ENCODE measurements at places on chromosomes 4 and X. TPM values are rescaled to one million over a fixed set of nuclear protein-coding genes. Genes with fewer than 3 reads are reported as not detected.
A peak's percentile ranks its signal among the peaks of the same experiment; 100 is the strongest.

CLTRN gene
- total RNA-seq, result 0.32 TPM

OTC gene
- total RNA-seq, result not detected

GABRE gene
- not detected for total RNA-seq

NOX1 gene
- not detected for total RNA-seq

- H3K4me1 ChIP-seq, result no peaks in the 10 kb centered on the region
- peaks cover 4% of the 10 kb centered on the region for H3K36me3 ChIP-seq
- no peak overlapping the region for H3K27ac ChIP-seq
- H3K27me3 ChIP-seq, result no peaks in the 10 kb centered on the region
- H3K4me3 ChIP-seq, result no peak overlapping the region
Measured at GRCh38 chr4:106049490-106049889, 154.2 kb downstream of the NPNT start.

DNA sequence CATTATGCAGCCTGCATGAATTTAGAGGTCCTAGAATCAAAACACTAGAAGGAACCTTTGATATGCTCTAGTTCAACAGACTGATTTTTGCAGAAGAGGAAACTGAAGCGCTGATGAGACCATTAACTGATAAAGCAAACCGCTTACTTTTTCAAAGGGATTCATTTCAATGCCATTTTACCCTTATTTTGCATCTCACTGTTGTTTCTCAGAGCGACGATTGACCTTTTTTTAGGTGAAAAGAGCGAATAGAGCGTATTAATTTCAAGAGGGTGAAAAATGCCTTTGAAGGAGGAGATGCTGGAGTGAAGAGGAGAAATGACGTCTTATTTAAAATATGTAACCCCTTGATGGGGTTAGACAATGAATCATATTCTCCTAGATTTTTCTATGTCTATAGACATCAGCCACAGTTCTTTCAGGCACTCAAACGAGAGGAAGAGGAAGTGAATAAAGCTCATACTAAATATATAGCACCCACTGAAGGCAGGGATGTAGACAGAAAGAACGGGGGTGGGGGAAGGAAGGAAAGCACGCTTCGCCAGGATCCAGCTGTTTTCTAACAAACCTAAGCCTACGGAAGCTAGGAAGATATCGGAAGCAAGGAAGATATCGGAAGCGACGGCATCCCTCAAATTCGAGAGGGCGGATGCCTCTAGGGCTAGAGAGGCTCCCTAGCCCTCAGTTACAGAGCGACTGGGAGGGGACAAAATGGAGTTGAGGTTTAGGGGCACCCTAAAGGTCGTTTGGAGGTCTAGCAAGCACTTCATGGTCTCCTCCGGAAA is 848 bp downstream of the ACSL4 start:
- H3K27ac ChIP-seq, result peak overlapping the region; percentile 86
- H3K4me3 ChIP-seq, result peak overlapping the region; percentile 92
- H3K4me1 ChIP-seq, result peaks cover 4% of the 10 kb centered on the region
- DNase-seq, result peak; percentile 23
- no peaks in the 10 kb centered on the region for H3K36me3 ChIP-seq
- no peaks in the 10 kb centered on the region for H3K27me3 ChIP-seq

GYPA gene
- total RNA-seq, result not detected

GRCh38 chr4:110907801-110908313 is 285.0 kb upstream of the PITX2 start:
- H3K4me3 ChIP-seq, result no peak overlapping the region
- DNase-seq, result no peak
- no peaks in the 10 kb centered on the region for H3K36me3 ChIP-seq
- H3K4me1 ChIP-seq, result no peaks in the 10 kb centered on the region

SH3BP2 gene
- total RNA-seq, result 59.6 TPM

TBC1D1 gene
- total RNA-seq, result 66.8 TPM

DNA sequence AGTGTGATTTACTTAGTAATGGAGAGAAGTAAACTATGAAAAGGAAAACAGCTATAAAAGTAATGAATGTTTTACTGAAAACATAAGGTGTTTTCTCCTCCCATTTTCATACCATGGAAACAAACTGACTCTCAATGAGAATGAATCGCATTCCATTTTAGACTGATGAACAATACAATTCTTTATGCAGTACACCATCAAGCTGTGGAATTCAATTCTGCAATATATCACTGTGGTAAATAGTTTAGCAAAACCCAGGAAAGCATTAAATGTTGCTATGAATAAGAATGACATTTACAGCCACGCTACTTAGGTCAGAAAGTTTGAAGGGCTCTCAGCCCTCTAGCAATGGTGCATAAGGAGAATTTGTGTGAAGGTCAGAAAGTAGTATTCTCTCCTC is 7.4 kb downstream of the DCAF8L2 start:
- DNase-seq, result no peak
- no peak overlapping the region for H3K4me3 ChIP-seq
- H3K27me3 ChIP-seq, result no peaks in the 10 kb centered on the region
- no peaks in the 10 kb centered on the region for H3K36me3 ChIP-seq
- H3K27ac ChIP-seq, result no peak overlapping the region

- H3K27me3 ChIP-seq, result no peaks in the 10 kb centered on the region
- no peaks in the 10 kb centered on the region for H3K36me3 ChIP-seq
- DNase-seq, result no peak
- no peaks in the 10 kb centered on the region for H3K4me1 ChIP-seq
Measured at GRCh38 chr4:10353110-10353509, 104.1 kb downstream of the ZNF518B start.

DNA sequence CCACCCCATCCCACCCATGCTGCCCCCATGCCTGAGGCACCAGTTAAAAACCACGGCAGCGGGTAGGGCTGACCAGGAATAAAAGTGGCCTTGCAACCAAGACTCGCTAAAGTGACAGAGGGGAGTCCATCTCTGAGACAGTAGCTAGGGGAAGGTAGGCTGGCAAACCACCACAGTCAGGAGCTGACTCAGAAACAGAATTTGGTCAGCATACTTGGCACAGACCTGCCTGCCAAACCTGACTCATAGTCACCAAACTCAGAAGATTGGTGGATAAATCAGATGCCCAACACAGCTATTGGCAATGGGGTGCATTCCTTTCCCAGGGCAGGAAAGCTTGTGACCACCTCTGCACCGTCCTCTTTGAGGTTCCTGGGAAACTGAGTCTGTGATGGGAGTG is 193.8 kb downstream of the BCOR start:
- no peak overlapping the region for H3K27ac ChIP-seq
- DNase-seq, result no peak
- no peaks in the 10 kb centered on the region for H3K4me1 ChIP-seq

CT45A6 gene
- total RNA-seq, result not detected

GRCh38 chrX:38236901-38237615 is 16.4 kb upstream of the SRPX start:
- no peaks in the 10 kb centered on the region for H3K27me3 ChIP-seq
- H3K4me1 ChIP-seq, result no peaks in the 10 kb centered on the region
- no peak overlapping the region for H3K4me3 ChIP-seq
- no peaks in the 10 kb centered on the region for H3K36me3 ChIP-seq
- H3K27ac ChIP-seq, result no peak overlapping the region

FAM241A gene
- total RNA-seq, result 1.8 TPM

ENAM gene
- total RNA-seq, result not detected

GRCh38 chrX:133909888-133910287 is 75.5 kb downstream of the GPC3 start:
- H3K4me3 ChIP-seq, result no peak overlapping the region
- H3K4me1 ChIP-seq, result no peaks in the 10 kb centered on the region
- H3K36me3 ChIP-seq, result no peaks in the 10 kb centered on the region
- H3K27ac ChIP-seq, result no peak overlapping the region

GRCh38 chr4:38114386-38115150 is 154.4 kb downstream of the PTTG2 start:
- H3K36me3 ChIP-seq, result no peaks in the 10 kb centered on the region
- H3K27ac ChIP-seq, result no peak overlapping the region
- H3K4me3 ChIP-seq, result no peak overlapping the region

DNA sequence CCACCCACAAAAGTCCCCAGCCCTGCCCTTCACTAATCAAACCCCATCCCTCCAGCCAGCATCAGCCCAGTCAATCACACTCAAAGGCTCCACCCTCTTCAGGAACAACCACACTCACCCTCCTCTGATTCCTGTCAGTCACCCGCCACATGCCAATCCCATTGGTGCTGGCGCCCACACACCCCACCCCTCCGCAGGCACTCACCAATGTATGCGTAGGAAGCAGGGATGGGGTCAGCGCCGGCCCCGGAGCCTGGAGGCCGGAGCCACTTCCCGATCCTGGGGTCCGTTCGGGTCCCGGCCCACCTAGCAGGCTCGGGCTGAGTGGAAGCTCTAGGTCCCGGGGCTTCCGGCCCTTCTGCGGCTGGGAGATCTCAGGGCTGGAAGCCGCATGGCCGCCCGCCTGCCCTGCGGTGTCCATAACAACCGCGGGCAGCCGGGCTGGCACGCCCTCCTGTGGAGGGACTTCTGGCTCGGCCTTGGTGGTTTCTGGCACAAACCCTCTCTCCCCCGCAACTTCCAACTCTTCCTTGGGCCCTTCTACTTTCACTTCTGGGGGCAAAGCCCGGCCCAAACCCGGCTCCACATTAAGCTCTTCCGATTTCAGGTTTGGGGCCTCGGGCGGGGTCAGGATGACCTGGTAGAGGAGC is 7.9 kb upstream of the CFP start:
- DNase-seq, result peak; percentile 34
- peak overlapping the region; percentile 65 for H3K27ac ChIP-seq
- no peak overlapping the region for H3K4me3 ChIP-seq
- peaks cover 46% of the 10 kb centered on the region for H3K36me3 ChIP-seq
- H3K27me3 ChIP-seq, result no peaks in the 10 kb centered on the region
- H3K4me1 ChIP-seq, result peaks cover 12% of the 10 kb centered on the region

DNA sequence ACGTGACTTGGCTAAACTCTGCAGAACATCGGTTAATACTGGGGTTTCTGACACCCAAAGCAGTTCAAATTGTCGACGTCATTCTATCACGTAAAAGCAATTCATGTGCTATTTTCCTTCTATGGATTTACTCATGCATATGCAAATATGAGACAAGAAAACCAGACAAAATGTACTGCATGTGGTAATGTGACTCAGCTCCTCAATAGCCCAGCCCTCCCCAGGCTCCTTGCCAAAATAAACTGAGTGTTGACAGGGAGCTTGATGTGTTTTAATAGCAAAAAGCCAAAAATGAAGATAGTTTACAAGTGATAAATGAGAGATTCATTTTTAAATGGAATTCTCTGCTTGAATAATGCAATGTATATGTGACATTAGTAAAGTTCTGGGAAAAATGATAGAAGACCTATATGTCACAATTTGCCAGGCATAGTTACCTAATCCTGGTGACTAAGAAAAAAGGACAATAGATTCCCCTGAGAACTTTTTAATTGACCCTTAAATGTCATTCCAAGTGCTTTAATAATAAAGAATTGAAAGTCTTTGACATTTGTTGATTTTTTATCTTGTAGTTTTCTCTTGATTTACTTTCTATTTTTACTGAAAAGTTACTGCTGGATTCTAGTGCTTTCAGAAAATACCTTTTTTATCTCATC is 1700.6 kb upstream of the TENM3 start:
- H3K27ac ChIP-seq, result no peak overlapping the region
- DNase-seq, result no peak
- H3K27me3 ChIP-seq, result no peaks in the 10 kb centered on the region

GRCh38 chr4:78588894-78589545 is 37.5 kb downstream of the ANXA3 start:
- H3K27ac ChIP-seq, result no peak overlapping the region
- H3K36me3 ChIP-seq, result no peaks in the 10 kb centered on the region
- no peak overlapping the region for H3K4me3 ChIP-seq
- DNase-seq, result no peak
- H3K4me1 ChIP-seq, result no peaks in the 10 kb centered on the region
- no peaks in the 10 kb centered on the region for H3K27me3 ChIP-seq

GRCh38 chr4:23036503-23036902 is 343.8 kb downstream of the GBA3 start:
- H3K27me3 ChIP-seq, result no peaks in the 10 kb centered on the region
- no peak overlapping the region for H3K4me3 ChIP-seq
- no peaks in the 10 kb centered on the region for H3K4me1 ChIP-seq
- no peaks in the 10 kb centered on the region for H3K36me3 ChIP-seq
- H3K27ac ChIP-seq, result no peak overlapping the region

MAGEE2 gene
- not detected for total RNA-seq

ARHGAP24 gene
- not detected for total RNA-seq

CFAP299 gene
- not detected for total RNA-seq

DNA sequence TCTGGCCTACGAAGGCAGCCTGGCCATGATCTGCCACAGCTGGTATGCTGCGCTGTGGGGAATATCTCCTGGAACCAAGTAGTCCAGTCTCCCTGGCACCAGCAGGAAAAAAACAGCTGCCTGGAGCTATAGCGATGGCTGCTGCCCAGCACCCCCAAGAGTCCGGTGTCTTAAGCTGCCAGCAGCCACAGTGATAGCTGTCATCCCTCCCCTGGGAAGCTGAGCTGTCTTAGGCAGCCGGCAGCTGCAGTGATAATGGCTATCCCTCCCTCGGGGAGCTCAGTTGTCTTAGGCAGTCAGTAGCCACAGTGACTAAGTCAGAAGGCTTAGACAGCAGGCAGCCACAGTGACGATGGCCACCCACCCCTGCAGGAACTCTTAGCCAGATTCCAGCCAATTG is 205.1 kb downstream of the STPG2 start:
- H3K4me1 ChIP-seq, result no peaks in the 10 kb centered on the region
- no peak overlapping the region for H3K4me3 ChIP-seq
- no peak overlapping the region for H3K27ac ChIP-seq
- no peaks in the 10 kb centered on the region for H3K27me3 ChIP-seq

DNA sequence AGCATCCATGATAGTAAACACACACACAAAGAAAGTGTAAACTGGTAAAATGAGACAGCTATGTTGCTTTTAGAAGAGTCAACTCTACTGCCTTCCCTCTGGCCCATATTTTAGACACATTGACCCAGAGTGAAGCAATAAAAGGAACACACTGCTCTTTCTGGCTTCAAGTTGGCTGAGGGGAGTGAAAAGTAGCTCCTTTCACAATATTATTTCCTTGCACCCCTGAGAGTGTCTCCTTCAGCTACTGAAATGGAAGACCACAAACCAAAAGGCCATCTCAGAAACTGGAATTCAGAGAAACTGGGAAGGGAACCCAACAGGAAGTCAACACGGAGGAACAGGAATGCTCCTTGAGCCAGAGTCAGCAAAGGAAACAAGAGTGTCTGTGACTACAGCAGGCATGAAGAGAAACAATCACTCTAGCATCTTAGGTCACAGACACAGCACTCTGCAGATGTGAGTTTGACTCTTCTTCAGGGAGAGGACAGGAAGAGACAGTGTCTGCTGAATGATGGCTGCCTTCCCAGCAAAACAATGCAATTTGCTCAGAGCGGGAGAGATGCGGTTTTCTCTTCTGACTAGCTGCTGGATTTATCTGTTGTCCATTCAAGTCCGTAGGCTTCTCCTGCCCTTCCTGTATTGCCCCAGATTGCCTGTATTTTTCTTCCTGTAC is 106.7 kb downstream of the SPATA18 start:
- no peaks in the 10 kb centered on the region for H3K27me3 ChIP-seq
- no peak for DNase-seq
- H3K4me3 ChIP-seq, result no peak overlapping the region
- H3K36me3 ChIP-seq, result no peaks in the 10 kb centered on the region
- no peaks in the 10 kb centered on the region for H3K4me1 ChIP-seq

USO1 gene
- 35.0 TPM for total RNA-seq

RXFP1 gene
- not detected for total RNA-seq
